ENCODE measurements at places on chromosomes 2 and 18. TPM values are rescaled to one million over a fixed set of nuclear protein-coding genes. Genes with fewer than 3 reads are reported as not detected.
A peak's percentile ranks its signal among the peaks of the same experiment; 100 is the strongest.

PPP4R3B gene
- 31.1 TPM for total RNA-seq

- peak; percentile 10 for DNase-seq
Measured at GRCh38 chr18:27645929-27646328, 460.8 kb upstream of the CHST9 start.

- no peak for DNase-seq
Measured at GRCh38 chr2:85606116-85606455, 3.6 kb upstream of the TMEM150A start.

DNA sequence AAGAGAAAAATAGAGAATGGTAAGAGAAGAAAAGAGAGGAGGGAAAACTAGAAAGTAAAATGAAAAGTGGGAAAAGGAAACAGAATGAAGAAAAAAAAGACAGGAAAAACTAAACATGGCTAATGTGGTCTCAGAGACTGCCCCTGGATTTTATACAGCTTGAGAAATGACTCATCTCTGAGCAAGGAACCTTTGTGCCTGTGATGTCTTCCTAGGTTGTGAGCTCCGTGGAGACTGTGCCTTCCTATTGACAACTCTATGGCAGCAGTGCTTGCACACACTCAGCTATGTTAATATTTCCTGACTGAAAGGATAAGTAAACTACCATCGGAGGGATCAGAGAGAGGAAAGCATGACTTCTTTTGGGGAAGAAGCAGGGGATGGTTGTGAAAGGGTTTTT, 203.8 kb downstream of the RDH14 start:
- no peak for DNase-seq

DNA sequence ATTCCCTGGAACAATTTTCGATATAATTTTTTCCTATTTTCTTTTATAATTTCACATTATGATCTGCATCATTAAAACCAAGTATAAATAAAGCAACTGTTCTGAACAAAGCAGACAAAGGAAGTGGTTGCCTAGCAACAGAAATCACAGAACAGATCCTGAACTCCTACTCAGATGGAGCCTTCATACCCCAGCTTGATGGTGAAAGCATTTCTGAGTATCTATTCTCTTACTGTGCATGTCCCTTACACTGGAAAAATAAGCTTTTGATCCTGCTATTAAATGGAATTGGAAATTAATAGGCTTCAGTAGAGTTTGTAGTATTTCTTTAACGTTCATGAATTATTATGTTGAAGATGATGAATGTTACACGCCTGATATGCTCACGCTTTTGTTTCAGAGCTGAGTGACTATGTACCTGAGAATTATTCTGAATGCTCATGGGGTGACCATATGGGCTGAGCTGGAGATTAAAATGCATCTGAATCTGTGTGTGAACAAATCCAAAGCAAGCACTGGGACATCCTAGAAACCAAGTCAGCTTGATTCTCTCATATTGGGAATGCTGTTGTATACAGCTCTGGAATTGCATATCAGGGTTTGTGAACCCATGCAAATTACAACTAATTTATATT, 254.0 kb downstream of the KCNJ3 start:
- no peak for DNase-seq

- DNase-seq, result no peak
Measured at GRCh38 chr2:46871976-46872381, 43.6 kb downstream of the MCFD2 start.

GRCh38 chr2:121382744-121383143, 97.7 kb upstream of the TFCP2L1 start:
- DNase-seq, result no peak

DNA sequence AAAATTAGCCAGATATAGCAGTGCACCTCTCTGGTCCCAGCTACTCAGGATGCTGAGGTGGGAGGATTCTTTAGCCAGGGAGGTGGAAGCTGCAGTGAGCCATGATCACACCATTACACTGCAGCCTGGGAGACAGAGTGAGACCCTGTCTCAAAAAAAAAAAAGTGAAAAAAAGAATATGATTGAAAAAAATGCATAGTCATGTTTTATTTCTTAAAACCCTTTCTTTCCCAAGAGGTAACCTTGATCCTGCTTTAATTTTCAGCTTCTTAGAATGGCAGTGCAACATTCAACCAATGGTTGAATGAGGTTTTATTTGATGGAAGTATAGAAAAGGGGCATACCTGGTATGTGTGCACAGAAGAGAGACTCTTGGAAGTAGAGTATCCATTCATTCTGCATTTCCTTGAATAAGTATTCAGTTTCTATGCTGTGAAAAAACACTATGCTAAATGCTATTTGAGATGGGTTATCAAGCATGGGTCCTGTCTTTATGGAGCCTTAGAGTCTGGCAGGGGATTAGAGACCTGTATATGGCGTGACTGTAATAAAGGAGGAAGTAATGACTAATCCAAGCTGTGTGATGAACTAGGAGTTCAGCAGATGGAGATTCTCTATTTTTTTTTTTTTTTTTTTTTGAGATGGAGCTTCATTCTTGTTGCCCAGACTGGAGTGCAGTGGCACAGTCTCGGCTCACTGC, 146.3 kb downstream of the WDSUB1 start:
- DNase-seq, result no peak

- no peak for DNase-seq
Measured at GRCh38 chr2:237717366-237718276, 81.0 kb upstream of the RBM44 start.

- peak; percentile 60 for DNase-seq
Measured at GRCh38 chr18:77320971-77321559, 71.4 kb downstream of the GALR1 start.

- DNase-seq, result no peak
Measured at GRCh38 chr2:136651456-136652010, 113.8 kb upstream of the THSD7B start.

MATN3 gene
- total RNA-seq, result 1.3 TPM

GRCh38 chr18:27948986-27949385, 227.9 kb downstream of the CDH2 start:
- no peak for DNase-seq

GALNT5 gene
- total RNA-seq, result 2.4 TPM

DNA sequence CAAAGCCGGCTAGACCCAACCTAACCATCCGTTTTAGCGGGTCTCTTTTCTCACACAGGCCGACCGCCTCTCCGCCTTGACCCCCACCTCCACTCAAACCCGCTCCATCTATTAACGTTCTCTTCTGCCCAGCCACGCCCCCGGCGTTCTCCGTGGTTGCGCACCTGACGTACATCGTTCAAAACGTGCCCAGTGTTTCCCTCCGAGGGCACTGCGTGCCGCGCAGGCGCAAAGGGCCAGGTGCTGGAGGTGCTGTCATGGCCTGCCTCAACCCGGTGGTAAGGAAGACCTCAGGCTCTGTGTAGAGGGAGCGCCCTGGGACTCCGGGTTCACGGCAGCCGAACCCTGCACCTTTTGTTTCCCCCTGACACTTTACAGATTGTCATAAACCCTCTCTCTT, at the start of gene GTF2A1L:
TSS of gene GTF2A1L (plus strand) at position 239 of the 400 bp plus-strand sequence. CDS start at position 258, 19 bp downstream.
- no peak for DNase-seq

DNA sequence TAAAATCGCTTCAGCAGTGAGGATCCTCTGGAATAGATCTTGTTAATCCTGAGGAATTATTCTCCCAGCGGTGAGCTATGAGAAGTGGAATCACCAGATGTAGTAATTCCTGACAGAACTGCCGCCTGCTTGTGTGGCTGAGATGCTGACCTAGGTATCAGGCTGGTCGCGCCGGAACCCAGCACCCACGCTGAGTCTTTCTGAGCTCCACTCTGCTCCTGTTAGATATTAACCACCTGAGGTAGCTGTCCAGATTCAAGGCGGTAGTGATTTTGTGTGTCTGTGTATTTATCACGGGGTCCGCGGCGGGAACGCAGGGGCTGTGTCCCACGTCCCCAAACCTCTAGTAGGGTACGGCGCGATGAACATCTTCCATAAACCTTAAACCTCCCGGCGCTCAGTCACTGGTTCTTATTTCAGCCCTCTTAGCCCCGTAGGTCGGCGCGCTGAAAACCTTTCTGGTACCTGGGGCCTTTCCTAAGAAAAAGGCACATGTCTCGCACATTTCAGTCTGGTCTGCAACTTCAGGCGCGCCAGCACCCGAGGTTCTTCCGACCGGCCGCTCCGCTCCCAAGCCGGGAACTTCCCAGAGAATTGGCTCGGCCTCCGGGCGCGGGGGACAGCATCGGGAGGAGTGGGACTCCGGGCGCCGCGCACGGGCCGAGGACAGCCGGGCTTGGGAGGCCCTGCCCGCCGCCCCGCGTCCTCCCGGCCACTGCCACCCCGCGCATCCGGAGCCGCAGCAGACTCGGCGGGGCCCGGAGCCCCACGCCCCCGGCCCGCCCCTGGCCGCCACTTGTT, 542 bp upstream of the CNNM3 start:
- DNase-seq, result peak; percentile 65

DNA sequence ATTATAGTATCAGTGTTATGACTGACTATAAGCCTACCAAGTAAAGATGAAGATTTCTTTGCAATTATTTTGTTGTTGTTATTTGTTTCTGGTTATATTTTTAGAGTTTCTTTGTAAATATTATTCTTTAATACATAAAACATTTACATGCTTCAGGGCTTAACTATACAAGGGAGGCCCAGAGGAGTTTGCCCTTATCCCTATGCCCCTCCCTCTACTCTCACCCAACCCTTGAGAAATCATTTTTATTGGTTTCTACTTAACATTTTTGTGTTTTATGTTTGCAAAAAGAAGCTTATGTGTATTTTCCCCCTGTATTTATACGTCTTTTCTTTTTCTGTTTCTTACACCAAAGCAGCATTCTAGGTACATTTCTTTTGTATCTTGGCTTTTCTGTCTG, 30.5 kb downstream of the MRPS9 start:
- DNase-seq, result no peak

DNA sequence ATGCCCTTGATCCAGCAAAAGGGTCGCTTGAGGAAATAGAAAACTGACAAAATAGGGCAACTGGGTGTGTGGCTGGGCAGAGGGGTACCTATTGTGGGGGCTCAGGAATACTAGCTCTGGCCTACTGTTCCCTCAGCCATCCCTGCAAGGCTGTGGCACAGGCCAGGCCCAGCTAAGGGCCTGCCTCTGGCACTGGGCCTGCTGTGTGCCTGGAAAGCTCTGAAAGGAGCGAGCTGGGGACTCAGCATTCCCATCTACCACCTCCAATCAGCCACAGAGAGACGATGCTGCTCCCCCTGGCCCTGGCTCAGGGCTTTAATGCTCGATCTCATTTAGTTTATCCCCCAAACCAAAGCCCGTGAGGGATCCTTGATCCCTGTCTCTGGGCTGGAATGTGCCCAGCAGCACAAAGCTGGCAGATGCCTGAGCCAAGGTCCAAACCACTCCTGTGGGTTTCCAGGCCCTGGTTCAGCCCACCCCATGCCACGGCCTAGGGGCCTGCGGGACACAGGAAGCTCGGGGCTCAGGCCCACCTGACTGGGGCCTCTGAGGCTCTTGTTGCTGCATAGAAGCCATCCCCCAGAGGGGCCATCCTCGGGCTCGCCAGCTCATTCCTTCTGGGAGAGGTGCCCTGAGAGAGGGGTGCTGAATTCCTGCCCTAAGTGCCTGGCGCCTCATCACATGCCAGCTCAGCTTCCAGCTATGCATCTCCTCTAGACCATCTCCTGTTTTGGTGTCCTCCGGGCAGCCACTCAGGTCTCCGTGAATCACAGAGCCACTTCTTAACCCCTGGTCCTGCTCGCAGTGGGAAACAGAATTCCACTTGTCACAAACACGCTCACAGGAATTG, 43.0 kb upstream of the KCNF1 start:
- no peak for DNase-seq

DNA sequence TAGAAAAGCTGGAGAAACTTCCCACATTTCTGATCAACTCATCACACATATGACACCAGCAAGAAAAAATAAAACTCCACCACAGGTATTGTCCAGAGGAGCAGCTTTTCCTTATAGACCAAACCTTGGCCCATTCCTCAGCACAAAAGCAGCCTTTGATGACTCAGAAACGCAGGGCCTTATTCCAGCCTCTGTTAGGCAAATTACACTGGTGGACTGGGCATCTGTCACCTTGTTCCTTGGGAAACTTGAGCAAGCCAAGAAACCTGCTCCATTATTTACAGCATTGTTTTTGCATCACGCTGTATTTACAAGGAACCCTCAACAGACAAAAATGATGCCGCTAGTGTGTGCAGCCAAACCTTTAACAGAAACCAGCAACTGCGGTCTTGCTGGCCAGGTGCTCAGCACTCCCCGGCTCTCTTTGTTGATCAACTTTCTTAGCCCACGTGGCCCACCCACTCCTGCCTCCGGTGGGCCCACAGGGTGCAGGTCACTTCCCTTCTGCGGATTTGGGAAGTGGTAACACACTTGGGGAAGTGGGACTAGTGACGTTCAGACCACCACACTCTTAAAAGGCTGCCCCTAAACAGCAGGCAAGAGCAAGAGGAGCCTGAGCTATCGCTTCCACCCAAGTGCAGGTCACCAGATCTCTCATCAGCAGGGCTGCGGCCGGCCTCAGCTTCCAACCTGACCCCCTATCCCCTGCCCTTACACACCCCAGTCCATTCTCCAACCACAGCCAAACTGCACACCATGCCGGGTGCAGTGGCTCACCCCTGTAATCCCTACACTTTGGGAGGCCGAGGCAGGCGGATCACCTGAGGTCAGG, 1.5 kb downstream of the AP1S3 start:
- DNase-seq, result no peak

- DNase-seq, result no peak
Measured at GRCh38 chr18:77647472-77647871, 397.8 kb downstream of the GALR1 start.

GRCh38 chr2:196291873-196292800, 120.8 kb upstream of the STK17B start:
- DNase-seq, result peak; percentile 42

LYG2 gene
- total RNA-seq, result not detected

DNA sequence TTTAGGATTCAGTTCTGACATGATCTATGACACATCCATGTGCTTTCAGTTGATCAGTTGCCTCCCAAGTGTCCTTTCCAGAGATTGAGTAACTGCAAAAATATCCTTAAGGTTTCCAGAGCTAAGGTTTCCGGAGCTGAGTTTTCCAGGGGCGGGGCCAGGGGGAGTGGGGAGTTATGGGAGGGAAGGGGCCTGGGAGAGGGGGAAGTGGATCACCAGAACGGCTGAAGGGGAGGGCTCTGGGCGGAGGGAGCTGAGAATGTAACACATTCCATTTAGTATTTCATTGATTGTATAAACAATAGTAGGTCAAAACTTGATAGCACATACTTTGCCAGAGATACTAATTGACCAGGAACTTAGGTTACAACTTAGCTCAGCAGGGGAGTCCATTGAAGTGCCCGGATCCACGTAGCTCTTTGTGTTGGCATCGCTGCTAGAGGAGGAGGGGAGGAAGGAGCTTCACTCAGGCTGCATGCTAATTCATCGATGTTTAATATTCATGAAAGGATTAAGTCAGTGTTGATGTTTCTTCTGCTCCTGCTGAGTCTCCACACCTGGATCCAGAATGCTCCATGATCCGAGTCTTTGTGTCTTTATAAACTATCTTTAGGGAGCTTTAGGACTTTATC, 289.8 kb downstream of the ALPK2 start:
- peak; percentile 34 for DNase-seq

TEKT4 gene
- total RNA-seq, result not detected

- no peak for DNase-seq
Measured at GRCh38 chr18:8252371-8252770, 356.9 kb upstream of the RAB12 start.

CCDC74A gene
- 20.6 TPM for total RNA-seq

TGFA gene
- 0.21 TPM for total RNA-seq

POTEI gene
- total RNA-seq, result 2.4 TPM

All from cardiac muscle cell (in vitro differentiated cells and primary cell).